ENCODE measurements at places on chromosomes 7 and 10. TPM values are rescaled to one million over a fixed set of nuclear protein-coding genes. Genes with fewer than 3 reads are reported as not detected.

Gene TDRD1
- polyA plus RNA-seq = 0.04 TPM

Gene TSPAN13
- polyA plus RNA-seq = 71.4 TPM

Gene TAS2R16
- polyA plus RNA-seq = not detected

Gene LIPK
- not detected for polyA plus RNA-seq

Gene SLC25A13
- polyA plus RNA-seq = 11.7 TPM

Gene SFMBT2
- polyA plus RNA-seq = 3.7 TPM

Gene MEST
- 57.5 TPM for polyA plus RNA-seq

Gene CPEB3
- 1.6 TPM for polyA plus RNA-seq

Gene ZNF804B
- not detected for polyA plus RNA-seq

Gene GPR141
- not detected for polyA plus RNA-seq
